ENCODE measurements at places on chromosomes 3 and 15. TPM values are rescaled to one million over a fixed set of nuclear protein-coding genes. Genes with fewer than 3 reads are reported as not detected.

The ATP13A5 gene
- not detected for total RNA-seq

The SLC4A7 gene
- 14.9 TPM for total RNA-seq

The KY gene
- total RNA-seq = 0.16 TPM

The BTD gene
- 15.3 TPM for total RNA-seq

The GABRA5 gene
- total RNA-seq = 0.26 TPM

The RHOV gene
- not detected for total RNA-seq

The NUP210 gene
- not detected for total RNA-seq

The ALPK3 gene
- total RNA-seq = 3.1 TPM

The ZPLD1 gene
- not detected for total RNA-seq

The CGNL1 gene
- 0.39 TPM for total RNA-seq

The PCBP4 gene
- total RNA-seq = 55.6 TPM

The RASGRP1 gene
- 0.52 TPM for total RNA-seq

The HIGD2B gene
- total RNA-seq = not detected

The TMC3 gene
- total RNA-seq = not detected

The APPL1 gene
- total RNA-seq = 29.0 TPM

The ECE2 gene
- total RNA-seq = not detected

The SI gene
- total RNA-seq = not detected

The PLEKHO2 gene
- 26.0 TPM for total RNA-seq

The GPR171 gene
- total RNA-seq = not detected

The EPHA6 gene
- total RNA-seq = not detected

The PIGZ gene
- total RNA-seq = 0.78 TPM

The CLDN16 gene
- total RNA-seq = not detected

The PDZRN3 gene
- 33.1 TPM for total RNA-seq

The OR5K3 gene
- not detected for total RNA-seq

All from epithelial cell of alveolus of lung (primary cell).